Activated T-cell treated with anti-CD3 and anti-CD28 coated beads for 1 hour (primary cell): ENCODE measurements at places on chromosomes 13 and 19.

GRCh38 chr13:112066624-112067004, 335 bp upstream of the SOX1 start:
- peak; percentile 32 for DNase-seq

DNA sequence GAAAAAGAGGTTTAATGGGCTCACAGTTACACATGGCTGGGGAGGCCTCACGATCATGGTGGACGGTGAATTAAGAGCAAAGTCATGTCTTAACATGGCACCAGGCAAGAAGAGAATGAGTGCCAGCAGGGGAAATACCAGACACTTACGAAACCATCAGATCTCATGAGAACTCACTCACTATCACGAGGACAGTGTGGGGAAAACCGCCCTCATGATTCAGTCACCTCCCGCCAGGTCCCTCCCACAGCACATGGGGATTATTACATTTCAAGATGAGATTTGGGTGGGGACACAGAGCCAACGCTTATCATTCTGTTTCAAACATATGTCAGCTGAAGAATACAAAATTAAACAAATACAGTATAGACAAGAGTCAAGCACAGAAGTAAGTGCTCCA, 165.1 kb downstream of the PCCA start:
- DNase-seq, result no peak

DNA sequence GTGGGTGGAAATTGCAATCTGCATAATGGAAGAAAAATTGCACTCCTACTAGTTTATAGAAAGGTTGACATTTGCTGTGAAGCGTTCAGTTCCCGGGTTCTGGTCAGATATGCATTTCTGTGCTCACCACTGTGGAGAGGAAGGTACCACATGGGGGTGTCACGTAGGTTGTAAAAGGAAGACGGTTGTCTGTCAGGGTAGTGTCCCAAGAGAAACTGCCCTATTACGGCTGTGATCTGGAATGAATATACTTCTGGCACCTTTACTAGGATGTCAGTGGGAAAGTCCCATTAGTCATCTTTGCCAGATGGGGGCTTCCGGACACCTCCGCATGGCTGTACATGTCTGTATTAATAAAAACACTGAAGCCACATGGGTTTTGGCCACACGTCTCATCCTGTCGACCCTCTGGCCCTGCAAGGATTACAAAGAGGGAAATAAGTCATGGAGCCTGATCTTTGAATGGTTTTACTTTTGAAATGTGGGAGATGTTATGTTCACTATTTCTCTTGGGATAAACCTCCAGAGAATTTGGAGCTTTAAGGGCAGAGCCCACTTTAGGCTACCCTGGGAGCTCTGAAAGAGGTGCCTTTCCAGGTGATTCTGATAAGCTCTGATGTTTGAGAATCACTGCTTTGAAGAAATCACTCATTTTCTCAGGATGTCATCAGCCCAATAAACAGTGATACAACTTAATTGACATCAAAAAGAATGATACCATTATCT, 133.9 kb downstream of the AKAP11 start:
- DNase-seq, result no peak

GRCh38 chr19:4437103-4437502, 20.5 kb downstream of the UBXN6 start:
- DNase-seq, result no peak

GRCh38 chr13:76349700-76350099, 536.5 kb downstream of the KCTD12 start:
- no peak for DNase-seq

DNA sequence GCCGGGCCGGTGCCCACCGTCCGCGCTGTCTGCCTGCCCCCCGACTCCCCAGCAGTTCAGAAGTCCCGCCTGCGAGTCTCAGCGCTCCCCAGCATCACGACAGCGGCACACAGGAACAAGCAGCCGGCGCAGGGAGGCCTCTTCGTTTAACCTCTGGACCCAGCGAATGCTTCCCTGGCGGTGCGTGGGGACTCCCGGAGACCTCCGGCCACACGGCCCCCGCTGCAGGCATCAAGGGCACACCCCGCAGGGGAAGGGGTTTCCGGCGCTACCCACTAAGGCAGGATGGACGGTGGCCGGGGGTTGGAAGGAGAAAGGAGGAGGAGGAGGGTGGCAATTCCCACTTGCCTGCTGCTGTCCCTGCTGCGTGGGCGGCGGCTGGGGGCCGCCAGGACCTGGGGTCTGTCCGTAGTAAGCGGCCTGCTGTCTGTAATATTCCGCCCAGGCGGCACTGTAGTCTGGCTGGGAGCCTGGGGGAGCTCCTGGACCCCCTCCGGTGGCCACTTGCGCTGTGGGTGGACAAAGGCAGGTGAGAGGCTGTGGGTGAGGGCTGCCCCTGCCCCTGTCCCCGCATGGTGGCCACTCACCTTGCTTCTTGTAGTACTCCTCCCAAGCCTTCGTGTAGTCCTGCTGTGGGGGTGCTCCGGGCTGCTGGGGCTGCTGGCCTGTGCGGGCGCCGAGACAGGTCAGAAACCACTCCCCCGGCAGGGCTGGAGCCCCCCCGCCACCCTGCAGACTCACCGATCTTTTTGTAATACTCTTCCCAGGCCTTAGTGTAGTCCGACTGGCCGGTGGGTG, 9.6 kb downstream of the KHSRP start:
- DNase-seq, result no peak

- DNase-seq, result no peak
Measured at GRCh38 chr13:47039106-47039505, 142.3 kb upstream of the HTR2A start.

DNA sequence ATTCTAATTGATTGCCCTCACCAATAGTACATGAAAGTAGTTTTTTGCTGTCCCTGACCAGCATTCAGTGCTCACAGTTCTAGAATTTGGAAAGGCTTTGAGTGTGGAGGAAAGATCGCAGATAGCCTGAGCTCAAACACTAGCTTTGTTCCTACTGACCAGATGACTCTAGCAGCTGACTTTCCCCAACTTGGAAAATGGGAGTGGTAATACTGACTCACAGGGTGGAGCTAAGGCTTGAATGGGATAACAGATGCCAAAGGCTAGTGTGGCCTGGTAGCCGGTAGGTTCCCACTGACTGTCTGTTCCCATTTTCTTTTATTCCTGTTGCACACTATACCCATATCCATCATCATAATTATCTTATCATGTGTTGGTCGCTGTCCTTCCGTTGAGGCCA, 3.7 kb downstream of the ZSCAN22 start:
- DNase-seq, result no peak

- DNase-seq, result no peak
Measured at GRCh38 chr13:33723365-33723764, 94.6 kb upstream of the RFC3 start.

GRCh38 chr13:73833325-73834070, 300.7 kb downstream of the KLF12 start:
- no peak for DNase-seq

DNA sequence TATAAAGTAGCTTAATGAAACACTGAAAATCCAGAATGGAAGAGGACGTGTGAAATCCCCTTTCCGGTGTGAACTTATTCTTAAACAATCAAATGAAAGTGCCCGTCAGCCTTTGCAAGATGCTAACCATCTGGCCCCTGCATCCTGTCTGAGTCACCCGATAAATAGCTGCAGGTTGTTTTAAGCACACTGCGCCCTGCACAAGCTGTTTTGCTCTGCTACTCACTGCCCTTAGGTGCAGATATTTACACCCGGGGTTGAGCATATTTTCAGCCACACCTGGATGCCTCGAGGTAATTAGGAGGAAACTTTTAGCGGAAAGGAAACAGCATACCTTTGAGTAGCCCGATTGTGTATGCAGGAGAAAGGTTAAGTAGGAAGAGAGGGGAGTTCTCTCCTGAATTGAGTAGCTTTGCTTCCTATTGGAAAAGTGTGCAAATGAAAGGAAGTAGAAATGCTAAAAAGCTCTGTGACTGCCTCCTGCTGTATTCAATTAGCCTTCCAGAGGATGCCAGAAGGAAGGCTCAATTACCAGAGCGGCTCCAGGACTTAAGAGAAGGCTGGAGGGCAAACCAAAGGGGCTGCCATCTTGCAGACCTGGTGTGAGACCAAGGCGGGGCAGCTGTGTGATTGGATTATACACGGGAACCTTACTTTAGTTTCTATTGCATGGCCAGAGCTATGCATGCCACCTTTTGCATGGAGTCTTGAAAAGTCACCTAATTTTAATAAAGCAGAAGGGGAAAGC, 42.5 kb downstream of the IRS2 start:
- DNase-seq, result no peak

GRCh38 chr13:102401766-102402165, at the start of gene FGF14:
Gene FGF14 (minus strand): TSS chr13:102402048.
- DNase-seq, result no peak

GRCh38 chr19:1108291-1109031, 4.7 kb downstream of the GPX4 start:
- no peak for DNase-seq

DNA sequence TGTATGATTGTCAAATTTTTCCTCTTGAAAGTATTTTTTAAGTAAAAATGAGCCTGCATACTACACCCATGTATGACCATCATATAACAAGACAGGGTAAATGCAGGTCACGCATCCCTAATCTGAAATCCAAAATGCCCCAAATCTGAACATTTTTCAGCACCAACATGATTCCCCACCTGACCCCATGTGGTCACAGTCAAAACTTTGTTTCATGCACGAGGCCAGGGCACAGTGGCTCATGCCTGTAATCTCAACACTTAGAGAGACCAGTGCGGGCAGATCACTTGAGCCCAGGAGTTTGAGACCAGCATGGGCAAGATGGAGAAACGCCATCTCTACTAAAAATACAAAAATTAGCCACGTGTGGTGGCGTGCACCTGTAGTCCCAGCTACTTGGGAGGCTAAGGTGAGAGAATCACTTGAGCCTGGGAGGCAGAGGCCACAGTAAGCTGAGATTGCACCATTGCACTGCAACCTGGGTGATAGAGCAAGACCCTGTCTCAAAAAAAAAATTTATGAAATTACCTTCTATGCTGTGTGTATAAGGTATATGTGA, 63.7 kb upstream of the NPAS1 start:
- DNase-seq, result no peak

GRCh38 chr13:102686024-102686423, 8.8 kb downstream of the METTL21C start:
- DNase-seq, result no peak

- DNase-seq, result peak; percentile 20
Measured at GRCh38 chr13:41019011-41019487, at the start of gene ELF1. Gene ELF1 (minus strand): TSS chr13:41019316. CDS start chr13:40982054, 37,262 bp downstream.

GRCh38 chr19:41013359-41013758, 22.3 kb downstream of the CYP2B6 start:
- no peak for DNase-seq

DNA sequence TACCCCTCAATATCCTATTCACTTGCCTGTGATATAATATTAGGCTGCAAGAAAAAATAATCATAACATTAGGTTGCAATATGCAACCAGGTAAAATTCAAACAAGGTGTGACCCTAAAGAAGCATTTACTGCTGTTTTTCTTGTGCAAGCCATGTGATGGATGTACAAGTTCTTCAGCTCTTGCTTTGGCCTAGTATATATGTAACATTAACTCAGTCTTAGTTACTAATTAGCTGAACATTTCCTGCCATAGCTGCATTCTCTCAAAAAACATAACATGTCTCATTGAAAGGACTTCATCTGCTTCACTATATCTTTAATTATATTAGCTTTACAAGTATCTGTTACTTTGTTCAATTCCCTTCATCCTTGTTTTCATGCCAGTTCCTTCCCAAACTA, 406.8 kb upstream of the HTR2A start:
- DNase-seq, result no peak

- no peak for DNase-seq
Measured at GRCh38 chr13:56907766-56908165, 233.0 kb upstream of the PRR20A start.

- DNase-seq, result no peak
Measured at GRCh38 chr13:57123681-57124080, 17.0 kb upstream of the PRR20A start.

DNA sequence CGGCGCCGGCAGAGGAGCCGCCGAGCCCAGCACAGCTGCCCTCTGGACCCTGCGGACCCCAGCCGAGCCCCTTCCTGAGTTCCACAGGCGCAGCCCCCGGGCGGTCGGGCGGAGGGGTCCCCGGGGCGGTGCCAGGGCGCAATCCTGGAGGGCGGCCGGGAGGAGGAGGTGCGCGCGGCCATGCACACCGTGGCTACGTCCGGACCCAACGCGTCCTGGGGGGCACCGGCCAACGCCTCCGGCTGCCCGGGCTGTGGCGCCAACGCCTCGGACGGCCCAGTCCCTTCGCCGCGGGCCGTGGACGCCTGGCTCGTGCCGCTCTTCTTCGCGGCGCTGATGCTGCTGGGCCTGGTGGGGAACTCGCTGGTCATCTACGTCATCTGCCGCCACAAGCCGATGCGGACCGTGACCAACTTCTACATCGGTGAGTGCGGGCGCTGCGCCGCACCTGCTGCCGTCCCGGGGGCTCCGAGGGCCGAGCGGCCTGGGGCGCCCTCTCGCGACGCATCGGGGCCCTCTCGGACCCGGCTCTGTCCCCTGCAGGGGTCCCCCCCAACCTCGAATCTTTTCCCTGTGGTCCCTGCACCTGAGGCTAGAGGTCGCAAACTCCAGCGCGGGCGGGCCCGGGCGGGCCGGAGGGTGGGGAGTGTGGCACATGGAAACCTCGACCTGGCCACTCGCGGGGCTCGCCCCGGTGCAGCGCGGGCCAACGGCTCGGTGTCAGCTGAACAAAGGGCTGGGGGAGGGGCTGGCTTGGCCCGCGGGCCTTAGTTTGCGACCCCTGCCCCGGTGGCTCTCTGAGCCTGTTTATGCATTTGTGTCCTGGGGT, at the start of gene KISS1R:
KISS1R (plus strand) TSS at position 11 of the 829 bp plus-strand sequence; CDS start at position 181, 170 bp downstream.
- DNase-seq, result no peak

- DNase-seq, result peak; percentile 25
Measured at GRCh38 chr19:42092350-42092749, 16.4 kb downstream of the ZNF574 start.

DNA sequence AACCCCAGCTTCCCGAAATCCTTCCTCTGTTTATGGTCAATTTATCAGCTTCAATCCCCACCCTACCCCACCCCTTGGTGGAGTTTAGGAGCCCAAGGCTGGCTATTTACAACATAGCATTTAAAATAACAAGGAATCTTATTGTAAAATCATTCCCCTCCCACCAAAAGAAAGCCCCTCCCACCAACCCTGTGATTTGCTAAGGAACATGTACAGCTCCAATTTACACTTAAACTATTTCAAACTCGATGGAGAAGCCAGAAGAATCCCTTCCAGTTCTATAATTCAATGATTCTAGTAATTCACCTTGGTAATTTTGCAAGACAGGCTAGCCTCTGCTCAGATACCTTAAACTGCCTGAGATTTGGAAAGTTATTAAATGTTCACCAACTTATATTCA, 3.0 kb downstream of the LATS2 start:
- DNase-seq, result no peak

DNA sequence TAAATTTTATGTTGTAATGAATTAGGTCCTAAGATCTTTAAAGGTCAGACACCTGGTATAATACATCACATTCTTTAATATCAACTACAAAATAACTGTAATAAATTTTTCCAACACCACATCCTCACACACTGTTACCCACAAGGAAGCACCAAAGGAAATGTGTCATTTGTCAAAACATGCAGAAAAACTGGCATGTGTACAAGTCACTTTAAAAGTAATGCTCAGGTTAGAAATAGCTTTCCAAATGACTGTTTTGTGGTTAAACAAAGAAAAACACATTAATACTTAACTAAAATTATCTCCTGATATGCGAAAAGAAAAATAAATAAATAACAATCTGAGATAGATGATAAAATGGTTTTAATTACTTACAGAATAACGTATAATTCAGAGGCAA, 74.7 kb downstream of the MZT1 start:
- no peak for DNase-seq

- no peak for DNase-seq
Measured at GRCh38 chr19:3698974-3699740, 1.1 kb downstream of the PIP5K1C start.

- DNase-seq, result peak; percentile 13
Measured at GRCh38 chr13:98839856-98840769, 87.6 kb upstream of the SLC15A1 start.

- DNase-seq, result no peak
Measured at GRCh38 chr19:47781590-47782262, 3.2 kb downstream of the SELENOW start.
